ENCODE measurements at places on chromosomes 5 and 9.

GRCh38 chr5:169736653-169737052, 99.6 kb downstream of the DOCK2 start:
- no peak for DNase-seq

GRCh38 chr5:36880761-36881160, 4.2 kb downstream of the NIPBL start:
- DNase-seq, result no peak

GRCh38 chr5:67000794-67001475, 195.7 kb downstream of the CD180 start:
- DNase-seq, result no peak

DNA sequence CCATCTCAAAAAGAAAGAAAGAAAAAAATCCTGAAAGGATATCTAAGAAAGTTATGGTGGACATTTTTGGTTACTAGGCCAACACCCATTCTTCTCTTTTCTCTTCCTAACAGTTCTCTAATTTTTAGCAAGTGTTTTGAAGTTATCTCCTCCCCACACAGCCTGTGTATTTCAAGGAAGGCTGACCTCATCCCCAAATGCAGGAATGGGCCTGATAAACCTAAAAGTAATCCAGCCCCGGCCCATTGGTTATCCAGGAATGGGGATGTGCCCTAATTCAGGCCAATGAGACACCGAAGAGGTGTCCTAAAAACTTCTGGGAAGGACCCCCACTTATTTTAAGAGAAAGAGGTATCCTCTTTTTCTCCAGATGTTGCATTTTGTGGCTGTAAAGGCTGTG, 46.6 kb downstream of the F2R start:
- no peak for DNase-seq

DNA sequence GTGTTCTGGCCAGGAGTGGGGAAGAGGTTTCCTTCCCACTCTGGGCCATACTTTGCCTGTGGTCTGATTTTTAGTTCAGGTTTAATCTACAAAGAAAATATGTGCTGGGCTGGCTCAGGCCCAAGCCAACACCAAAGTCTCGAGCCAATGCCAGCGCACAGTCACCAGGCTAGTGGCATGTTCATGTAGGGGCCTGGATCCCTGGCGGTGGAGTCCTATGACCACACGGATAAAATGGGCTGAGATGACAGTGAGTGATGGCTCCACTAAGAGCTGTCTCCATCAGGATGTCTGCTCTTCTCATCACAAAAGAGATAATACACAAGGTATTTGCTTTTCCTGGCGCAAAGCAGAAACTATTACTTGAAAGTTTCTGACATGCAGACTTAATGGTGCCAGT, 92.9 kb upstream of the PTPN3 start:
- DNase-seq, result no peak

- DNase-seq, result no peak
Observed at GRCh38 chr5:172223901-172224873, 30.2 kb downstream of the EFCAB9 start.

- no peak for DNase-seq
Observed at GRCh38 chr9:121673576-121673975, 22.1 kb downstream of the DAB2IP start.
